Stimulated activated CD4-positive, alpha-beta T cell treated with anti-CD3 and anti-CD28 coated beads, TNF-alpha, amount 100 ng/mL, for 1 hour (primary cell): ENCODE measurements at places on chromosomes 11 and 22.

- no peak for DNase-seq
Measured at GRCh38 chr11:44290208-44290607, 19.7 kb downstream of the ALX4 start.

GRCh38 chr11:64716473-64717267 is 6.3 kb downstream of the NRXN2 start:
- no peak for DNase-seq

GRCh38 chr11:130548491-130548833 is 100.0 kb downstream of the ADAMTS15 start:
- DNase-seq, result no peak

- DNase-seq, result no peak
Measured at GRCh38 chr11:108929241-108929640, 264.4 kb downstream of the DDX10 start.

DNA sequence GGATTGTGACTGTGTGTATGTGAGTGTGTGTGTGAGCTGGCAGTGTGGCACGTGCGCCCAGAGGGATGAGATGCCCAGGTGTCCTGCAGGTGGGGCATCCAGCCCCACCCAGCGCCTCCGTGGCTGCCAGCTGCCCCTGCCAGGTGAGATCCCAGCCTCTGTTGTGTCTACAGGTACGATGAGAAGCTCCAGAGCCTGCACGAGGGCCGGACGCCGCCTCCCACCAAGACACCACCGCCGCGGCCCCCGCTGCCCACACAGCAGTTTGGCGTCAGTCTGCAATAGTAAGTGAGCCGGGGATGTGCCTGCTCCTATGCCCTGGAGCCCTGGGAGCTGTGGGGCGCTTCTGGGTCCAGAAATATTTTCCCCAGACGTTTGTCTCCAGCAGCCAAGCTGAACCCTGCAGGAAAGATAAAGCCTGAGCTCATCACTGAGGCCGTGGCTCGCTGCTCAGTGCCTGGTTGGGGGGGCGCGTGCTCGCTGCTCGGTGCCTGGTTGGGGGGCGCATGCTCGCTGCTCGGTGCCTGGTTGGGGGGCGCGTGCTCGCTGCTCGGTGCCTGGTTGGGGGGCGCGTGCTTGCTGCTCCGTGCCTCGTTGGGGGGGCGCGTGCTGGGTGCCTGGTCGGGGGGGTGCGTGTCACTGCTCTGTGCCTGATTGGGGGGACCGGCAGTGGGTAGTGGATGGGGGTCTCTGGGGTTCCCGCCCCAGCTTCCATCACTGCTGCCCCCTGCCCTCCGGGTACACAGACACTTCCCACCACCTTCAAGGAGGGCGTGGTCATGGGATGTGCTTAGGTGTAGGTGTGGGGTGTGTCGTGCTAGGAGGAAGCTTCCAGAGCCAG is 73.2 kb downstream of the ARHGAP8 start:
- no peak for DNase-seq

- DNase-seq, result no peak
Measured at GRCh38 chr22:28111501-28112189, 192.6 kb upstream of the PITPNB start.

GRCh38 chr11:20192151-20192550 is 31.9 kb upstream of the DBX1 start:
- no peak for DNase-seq

GRCh38 chr11:70423523-70424505 is 25.5 kb downstream of the CTTN start:
- DNase-seq, result no peak

- no peak for DNase-seq
Measured at GRCh38 chr22:22161924-22162851, 82.4 kb upstream of the VPREB1 start.

GRCh38 chr11:65426839-65427690 is 4.5 kb downstream of the NEAT1 start:
- DNase-seq, result no peak

DNA sequence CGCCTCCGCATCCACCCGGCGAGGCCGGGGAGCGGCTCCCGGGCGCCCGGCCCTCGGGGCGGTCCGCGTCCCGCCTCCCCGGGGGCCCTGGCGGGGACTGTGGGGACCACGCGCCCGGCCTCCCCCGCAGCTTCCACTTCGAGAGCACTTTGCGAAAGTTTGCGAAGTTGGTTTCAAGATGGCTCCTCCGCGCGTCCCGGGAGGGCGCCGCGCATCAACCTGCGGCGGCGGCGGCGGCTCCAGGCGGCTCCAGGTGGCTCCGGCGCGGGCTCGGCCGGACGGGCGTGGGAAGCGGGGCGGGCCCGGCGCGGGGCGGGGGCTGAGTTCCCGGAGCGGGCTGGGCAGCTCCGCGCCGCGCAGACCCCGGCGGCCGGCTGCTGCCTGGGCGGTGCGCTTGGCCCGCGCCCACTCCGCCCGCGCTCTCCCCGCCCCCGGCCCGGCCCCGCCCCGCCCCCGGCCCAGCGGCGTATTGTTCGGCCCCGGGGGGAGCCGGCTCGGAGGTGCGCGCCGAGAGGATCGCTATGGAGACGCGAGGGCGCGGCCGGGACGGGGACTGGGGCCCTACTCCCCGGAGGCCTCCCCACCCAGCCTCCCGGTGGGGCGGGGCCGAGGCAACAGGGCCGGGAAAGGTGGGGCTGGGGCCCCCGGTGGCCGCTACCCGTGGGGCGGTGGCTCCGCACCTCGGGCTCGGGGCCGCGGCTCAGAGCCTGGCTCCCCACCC is at the start of gene CELSR1:
TSS of gene CELSR1 (minus strand) at position 396 of the 721 bp plus-strand sequence. CDS start 450 bp downstream, outside the sequence.
- no peak for DNase-seq

- DNase-seq, result no peak
Measured at GRCh38 chr22:42560781-42561180, 7.0 kb downstream of the SERHL2 start.

- no peak for DNase-seq
Measured at GRCh38 chr11:28108958-28109357, 770 bp downstream of the METTL15 start.

- no peak for DNase-seq
Measured at GRCh38 chr11:124339396-124340141, 19.6 kb upstream of the OR8D2 start.

DNA sequence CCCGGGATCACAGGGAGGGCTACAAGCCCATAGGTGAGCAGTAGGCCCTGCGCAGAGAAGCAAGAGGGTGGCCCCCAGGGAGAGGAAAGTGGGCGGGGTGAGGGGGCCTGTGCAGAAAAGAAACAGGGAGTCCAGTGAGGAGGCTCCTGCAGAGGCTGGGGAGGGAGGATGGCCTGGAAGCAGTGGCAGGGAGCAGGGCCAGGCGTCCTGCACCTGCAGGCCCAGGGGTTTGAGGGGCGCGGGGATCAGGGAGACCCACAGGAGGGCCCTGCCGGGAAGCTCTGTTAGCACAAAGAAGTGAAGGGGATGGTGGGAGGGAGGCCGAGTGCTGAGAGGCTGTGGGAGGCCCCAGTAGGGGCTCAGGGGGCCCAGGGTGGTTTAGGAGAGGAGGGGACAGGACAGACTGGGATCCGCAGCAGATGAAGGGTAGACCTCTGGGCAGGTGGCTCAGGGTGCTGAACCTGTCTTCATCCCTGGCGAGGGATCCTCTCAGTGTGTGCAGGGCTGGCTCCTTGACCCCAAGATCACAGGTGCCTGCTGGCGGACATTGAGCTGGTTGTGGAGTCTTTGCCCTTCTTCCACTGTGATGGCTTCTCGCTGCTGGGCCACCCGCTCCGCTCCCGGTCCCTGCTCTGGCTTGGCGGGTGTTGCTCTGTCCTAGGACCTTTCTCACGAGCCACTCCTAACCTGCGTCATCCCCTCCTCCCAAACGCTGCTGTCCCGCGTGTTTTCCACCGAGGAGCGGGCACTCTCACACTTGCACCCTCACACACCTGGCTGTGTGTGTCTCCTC is 31.8 kb upstream of the CELSR1 start:
- no peak for DNase-seq

- DNase-seq, result no peak
Measured at GRCh38 chr11:28919194-28919593, 811.0 kb downstream of the METTL15 start.

DNA sequence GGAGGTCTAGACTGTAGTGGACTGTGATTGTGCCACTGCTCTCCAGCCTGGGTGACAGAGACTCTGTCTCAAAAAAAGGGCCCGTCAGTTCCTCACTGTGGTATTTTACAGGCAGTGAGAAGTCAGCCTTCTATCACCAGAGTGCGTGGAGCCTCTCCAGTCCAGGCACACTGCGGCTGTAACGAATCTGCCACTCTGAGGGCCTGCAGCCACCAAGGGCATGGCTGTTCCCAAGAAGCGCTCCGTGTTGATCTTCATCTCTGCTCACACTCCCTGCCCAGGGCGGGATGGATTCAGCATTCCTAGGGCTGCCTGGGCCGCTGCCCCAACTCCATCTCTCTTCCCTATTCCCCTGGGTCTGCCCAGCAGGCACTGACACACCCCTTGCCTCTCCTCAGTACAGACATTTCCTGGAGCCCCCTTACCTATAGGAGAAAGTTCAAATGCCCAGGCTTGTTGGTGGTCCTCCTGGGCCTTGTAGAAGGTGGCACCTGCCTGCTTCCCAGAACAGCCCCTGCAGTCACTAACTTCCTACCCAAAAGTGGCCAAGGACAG is 148.4 kb downstream of the CACNA1I start:
- DNase-seq, result no peak

DNA sequence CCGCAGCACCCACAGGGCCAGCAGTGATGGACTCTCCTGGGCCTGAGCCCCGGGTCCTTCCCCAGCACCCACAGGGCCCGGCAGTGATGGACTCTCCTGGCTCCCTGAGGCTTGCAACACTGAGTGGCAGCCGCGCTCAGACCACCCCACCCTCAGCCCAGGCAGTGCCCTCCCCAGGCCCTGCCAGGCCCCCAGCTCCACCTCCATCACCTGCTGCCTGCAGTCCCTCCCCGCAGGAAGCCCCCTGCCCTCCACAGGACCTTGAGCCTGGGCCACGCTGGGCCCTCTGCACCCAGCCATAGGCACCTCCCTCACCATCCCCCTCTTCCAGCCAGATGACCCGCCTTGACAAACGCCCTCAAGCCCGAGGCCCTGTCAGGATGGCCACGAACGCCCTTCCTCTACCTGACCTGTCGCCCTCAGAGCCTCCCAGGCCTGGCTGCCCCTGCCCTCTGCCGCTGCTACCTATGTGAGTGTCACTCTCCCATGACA is 11.4 kb downstream of the ALG12 start:
- DNase-seq, result no peak

GRCh38 chr11:70942593-70942992 is 309.8 kb downstream of the SHANK2 start:
- no peak for DNase-seq

- no peak for DNase-seq
Measured at GRCh38 chr11:134756811-134757540, 344.9 kb upstream of the B3GAT1 start.

DNA sequence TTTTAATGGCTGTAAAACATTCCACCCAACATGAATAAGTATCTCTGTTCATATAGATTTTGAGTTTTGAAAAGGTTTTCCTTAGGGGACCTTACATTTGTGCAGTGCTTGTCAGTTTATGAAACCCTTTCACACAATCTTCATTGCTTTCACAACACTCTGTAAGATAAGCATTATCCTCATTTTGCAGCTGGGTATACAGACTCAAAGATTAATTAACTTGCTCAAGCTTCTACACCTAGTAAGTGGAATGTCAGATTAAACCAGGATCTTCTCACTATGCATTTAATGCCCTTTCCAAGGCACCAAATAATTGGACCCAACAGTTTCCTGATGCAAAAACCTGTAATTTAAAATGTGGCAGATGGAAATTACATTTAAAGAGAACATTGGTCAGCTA is 11.6 kb upstream of the GAB2 start:
- DNase-seq, result no peak

- no peak for DNase-seq
Measured at GRCh38 chr11:45052361-45052760, 94.1 kb upstream of the PRDM11 start.

DNA sequence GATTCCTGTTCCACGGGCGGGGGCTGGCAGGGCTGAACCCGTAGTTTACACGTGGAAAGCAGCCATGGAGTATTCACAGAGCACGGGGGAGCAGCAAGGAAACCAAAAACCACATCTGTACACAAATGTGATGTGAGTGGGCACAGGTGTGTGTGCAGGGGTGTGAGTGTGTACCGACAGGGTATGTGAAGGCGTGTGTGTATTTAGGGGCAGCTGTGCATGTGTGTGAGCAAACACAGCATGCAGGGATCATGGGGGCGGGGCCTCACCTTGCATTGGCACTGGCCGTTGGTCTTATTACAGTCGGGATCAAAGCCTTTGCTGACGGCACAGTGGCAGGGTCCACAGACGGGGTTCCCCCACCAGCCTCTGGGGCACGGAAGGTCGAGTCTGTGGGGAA is 58.4 kb downstream of the TRMU start:
- DNase-seq, result no peak

DNA sequence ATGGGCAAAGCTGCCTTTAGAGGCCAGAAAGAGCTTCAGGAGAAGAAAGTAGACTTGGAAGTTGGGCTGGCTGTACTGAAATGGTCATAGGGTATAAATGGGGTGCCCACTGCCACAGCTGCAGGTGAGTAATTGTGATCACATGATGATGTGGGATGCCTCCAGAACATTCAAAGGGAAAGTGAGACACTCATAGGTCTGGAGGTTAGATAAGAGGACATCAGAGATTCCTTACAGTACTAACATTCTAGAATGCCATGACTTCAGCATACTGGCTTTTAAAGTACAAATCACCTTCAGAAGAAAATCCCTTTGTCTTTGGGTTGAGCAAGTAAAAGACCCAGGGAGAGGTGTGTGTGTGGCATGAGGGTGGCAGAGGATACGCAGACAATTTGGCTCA is 419.2 kb downstream of the TENM4 start:
- DNase-seq, result no peak

GRCh38 chr11:95595541-95595940 is 194.0 kb downstream of the FAM76B start:
- DNase-seq, result no peak

DNA sequence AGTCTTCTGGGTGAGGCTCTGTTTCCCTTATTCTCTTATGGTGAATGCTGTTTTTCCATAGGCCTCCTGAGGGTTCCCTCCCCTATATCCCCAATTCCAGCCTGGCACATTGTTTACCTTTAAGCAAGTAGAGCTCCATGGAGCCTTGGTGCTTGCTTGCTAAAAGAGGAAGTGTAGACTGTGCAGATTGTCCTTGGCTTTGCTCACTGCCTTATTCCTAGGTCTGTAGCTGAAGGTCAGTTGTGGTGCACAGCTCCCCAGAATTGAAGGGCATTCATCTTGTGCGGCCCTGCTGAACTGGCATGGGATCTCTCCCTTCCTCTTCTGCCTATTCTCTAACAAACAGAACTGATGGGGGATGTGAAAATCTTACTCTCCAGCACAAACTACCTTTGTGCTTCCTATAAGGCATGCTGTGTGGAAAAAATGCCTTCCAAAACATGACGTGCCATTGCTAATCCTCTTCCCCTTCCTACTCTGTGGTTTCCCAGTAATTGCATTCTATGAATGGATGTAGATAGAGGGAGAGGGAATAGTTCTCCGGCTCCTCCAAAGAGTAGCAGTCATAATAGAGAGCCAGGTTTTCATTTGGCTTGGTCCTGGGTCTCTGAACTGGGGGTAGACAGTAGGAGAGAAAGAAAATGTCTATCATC is 34.2 kb upstream of the PLET1 start:
- no peak for DNase-seq
